ENCODE measurements at places on chromosomes 11 and 22.

GRCh38 chr11:79165908-79166307, 274.9 kb downstream of the TENM4 start:
- H3K36me3 ChIP-seq: no peaks in the 10 kb centered on the region
- H3K27me3 ChIP-seq: no peaks in the 10 kb centered on the region
- no peak overlapping the region for H3K4me3 ChIP-seq

DNA sequence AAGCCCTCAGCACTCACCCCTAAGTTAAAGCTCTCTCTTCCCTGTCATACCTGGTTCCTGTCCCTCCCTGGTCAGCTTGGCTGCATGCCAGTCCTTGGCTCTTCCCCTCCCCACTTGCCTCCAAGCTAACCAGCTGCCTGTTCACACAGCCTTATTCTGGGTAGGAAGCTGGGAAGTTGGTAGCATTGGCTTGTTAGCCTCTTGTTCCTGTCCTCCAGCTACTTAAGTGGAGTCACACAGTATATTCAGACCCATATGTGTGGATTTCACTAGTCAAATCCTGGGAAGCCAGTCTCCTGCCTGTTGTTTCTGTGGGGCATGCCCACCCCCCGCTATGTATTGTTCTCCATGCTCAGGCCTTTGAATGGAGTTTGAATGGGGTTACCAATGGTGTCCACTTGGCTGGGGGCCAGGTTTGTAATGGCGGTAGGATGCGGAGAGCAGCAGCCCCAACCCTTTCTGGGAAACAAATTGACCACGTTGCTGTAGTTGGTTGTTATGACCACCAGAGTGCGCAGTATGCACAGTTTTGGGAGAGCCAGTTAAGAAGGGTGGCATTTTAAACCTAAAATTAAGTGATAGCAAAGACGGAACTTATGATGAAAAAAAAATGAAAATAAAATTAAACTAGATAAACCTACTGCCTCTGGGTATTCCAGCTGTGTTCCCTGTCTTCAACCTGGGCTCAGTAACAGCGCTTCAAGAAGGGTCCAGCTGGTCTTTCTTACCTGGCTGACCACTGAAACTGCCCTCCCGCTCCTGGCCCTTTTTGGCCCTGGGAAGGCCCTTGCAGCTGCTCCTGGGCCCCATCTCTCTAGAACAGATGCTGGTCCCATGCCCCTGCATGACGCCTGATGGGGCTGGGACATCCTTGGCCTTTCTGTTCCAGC, 10.7 kb upstream of the RPS3 start:
- H3K36me3 ChIP-seq: no peaks in the 10 kb centered on the region
- peaks cover 2% of the 10 kb centered on the region for H3K4me1 ChIP-seq
- H3K4me3 ChIP-seq: no peak overlapping the region
- no peak overlapping the region for H3K27ac ChIP-seq
- H3K27me3 ChIP-seq: peaks cover 7% of the 10 kb centered on the region

- no peak for DNase-seq
- peaks cover 4% of the 10 kb centered on the region for H3K4me1 ChIP-seq
- H3K36me3 ChIP-seq: no peaks in the 10 kb centered on the region
- no peak overlapping the region for H3K27ac ChIP-seq
Observed at GRCh38 chr22:17994424-17995108, 29.8 kb downstream of the MICAL3 start.

DNA sequence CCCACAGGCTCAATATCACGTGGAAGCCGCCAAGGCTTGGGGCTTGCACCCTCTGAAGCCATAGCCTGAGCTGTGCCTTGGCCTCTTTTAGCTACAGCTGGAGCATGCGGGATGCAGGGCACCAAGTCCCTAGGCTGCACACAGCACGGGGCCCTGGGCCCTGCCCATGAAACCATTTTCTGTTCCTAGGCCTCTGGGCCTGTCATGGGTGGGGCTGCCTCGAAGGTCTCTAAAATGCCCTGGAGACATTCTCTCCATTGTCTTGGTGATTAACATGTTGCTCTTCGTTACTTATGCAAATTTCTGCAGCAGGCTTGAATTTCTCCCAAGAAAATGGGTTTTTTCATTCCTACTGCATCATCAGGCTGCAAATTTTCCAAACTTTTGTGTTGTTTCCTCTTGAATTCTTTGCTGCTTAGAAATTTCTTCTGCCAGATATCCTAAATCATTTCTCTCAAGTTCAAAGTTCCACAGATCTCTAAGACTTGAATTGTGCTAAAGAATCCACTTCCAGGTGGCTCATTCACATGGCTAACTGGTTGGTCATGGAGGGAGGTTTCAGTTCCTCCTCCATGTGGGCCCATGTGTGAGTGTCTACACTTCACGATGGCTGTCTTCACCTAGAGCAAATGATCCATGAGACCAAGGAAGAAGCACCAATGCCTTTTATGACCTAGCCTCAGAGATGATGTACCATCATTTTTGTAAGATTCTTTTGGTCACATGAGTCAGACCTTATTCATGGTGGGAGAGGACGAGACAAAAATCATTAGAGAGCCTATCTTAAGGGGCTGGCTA, 7.4 kb upstream of the CREBZF start:
- H3K27ac ChIP-seq: no peak overlapping the region
- H3K27me3 ChIP-seq: peaks cover 12% of the 10 kb centered on the region
- no peaks in the 10 kb centered on the region for H3K4me1 ChIP-seq
- H3K4me3 ChIP-seq: no peak overlapping the region
- H3K36me3 ChIP-seq: no peaks in the 10 kb centered on the region
- no peak for DNase-seq

DNA sequence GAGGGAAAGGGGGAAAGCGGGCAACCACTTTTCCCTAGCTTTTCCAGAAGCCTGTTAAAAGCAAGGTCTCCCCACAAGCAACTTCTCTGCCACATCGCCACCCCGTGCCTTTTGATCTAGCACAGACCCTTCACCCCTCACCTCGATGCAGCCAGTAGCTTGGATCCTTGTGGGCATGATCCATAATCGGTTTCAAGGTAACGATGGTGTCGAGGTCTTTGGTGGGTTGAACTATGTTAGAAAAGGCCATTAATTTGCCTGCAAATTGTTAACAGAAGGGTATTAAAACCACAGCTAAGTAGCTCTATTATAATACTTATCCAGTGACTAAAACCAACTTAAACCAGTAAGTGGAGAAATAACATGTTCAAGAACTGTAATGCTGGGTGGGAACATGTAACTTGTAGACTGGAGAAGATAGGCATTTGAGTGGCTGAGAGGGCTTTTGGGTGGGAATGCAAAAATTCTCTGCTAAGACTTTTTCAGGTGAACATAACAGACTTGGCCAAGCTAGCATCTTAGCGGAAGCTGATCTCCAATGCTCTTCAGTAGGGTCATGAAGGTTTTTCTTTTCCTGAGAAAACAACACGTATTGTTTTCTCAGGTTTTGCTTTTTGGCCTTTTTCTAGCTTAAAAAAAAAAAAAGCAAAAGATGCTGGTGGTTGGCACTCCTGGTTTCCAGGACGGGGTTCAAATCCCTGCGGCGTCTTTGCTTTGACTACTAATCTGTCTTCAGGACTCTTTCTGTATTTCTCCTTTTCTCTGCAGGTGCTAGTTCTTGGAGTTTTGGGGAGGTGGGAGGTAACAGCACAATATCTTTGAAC, 6.8 kb downstream of the MALAT1 start:
- peaks cover 41% of the 10 kb centered on the region for H3K36me3 ChIP-seq
- H3K27me3 ChIP-seq: no peaks in the 10 kb centered on the region
- peak overlapping the region; percentile 18 for H3K27ac ChIP-seq
- H3K4me1 ChIP-seq: peaks cover 10% of the 10 kb centered on the region
- H3K4me3 ChIP-seq: peak overlapping the region; percentile 75
- no peak for DNase-seq

GRCh38 chr11:66221012-66221411, 47.4 kb upstream of the RAB1B start:
- H3K27ac ChIP-seq: no peak overlapping the region
- H3K4me1 ChIP-seq: peaks cover 4% of the 10 kb centered on the region
- no peaks in the 10 kb centered on the region for H3K27me3 ChIP-seq
- no peak overlapping the region for H3K4me3 ChIP-seq
- peaks cover 20% of the 10 kb centered on the region for H3K36me3 ChIP-seq

DNA sequence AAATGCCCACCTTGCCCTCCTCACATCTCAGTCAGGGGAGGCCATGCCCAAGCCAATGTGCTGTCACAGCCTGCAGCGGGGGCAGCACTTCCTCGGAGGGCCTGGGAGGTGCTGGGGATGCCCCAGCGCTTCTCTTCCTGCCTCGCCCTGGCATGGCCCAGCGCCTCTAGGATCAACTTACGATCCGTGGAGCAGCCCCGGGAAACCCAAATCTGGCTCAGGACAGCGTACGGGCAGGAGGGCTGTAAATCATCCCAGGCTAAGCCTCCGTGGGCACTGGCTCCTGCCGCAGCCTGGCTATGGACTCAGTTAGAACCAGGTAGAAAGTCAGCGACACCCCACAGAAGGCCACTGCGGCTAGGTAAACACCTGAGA, 60.9 kb upstream of the EMID1 start:
- no peak overlapping the region for H3K4me3 ChIP-seq
- peaks cover 6% of the 10 kb centered on the region for H3K4me1 ChIP-seq
- peaks cover 71% of the 10 kb centered on the region for H3K36me3 ChIP-seq
- no peaks in the 10 kb centered on the region for H3K27me3 ChIP-seq
- no peak for DNase-seq
- no peak overlapping the region for H3K27ac ChIP-seq

- H3K27ac ChIP-seq: no peak overlapping the region
- H3K4me3 ChIP-seq: no peak overlapping the region
- H3K27me3 ChIP-seq: no peaks in the 10 kb centered on the region
- DNase-seq: no peak
Observed at GRCh38 chr11:68409748-68410344, 50.7 kb upstream of the PPP6R3 start.

GRCh38 chr22:32574411-32574810, 99.8 kb downstream of the FBXO7 start:
- H3K36me3 ChIP-seq: no peaks in the 10 kb centered on the region
- H3K27me3 ChIP-seq: peaks cover 15% of the 10 kb centered on the region
- peaks cover 7% of the 10 kb centered on the region for H3K4me1 ChIP-seq
- H3K4me3 ChIP-seq: no peak overlapping the region
- no peak for DNase-seq
- no peak overlapping the region for H3K27ac ChIP-seq

DNA sequence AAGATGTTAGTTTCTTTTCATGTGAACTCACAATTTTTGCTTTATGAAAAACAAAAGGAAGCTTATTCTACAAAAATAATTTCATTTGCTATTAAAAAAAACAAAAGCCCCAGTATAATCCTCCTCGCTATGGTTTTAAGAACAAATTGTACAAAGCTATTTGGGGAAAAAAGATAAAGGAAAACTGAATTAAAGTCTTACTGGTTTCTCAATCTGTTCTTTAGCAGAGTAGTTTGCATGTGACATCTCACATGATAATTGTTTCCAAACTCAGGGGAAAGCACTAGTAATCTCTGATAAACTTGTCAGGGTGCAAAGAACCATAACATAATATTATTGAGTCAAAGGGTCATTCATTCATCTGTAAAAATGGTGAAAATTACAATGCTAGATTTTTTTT, 2.9 kb upstream of the DDI1 start:
- DNase-seq: no peak
- no peaks in the 10 kb centered on the region for H3K4me1 ChIP-seq
- no peak overlapping the region for H3K27ac ChIP-seq
- no peaks in the 10 kb centered on the region for H3K27me3 ChIP-seq
